Esophagus squamous epithelium (tissue), 5 donors: ENCODE measurements at places on chromosomes 2 and 18.

- DNase-seq = no peak
Measured at GRCh38 chr2:111216811-111217652, 96.3 kb downstream of the BCL2L11 start.

- DNase-seq = no peak
Measured at GRCh38 chr2:228507231-228507824, 325.8 kb upstream of the SPHKAP start.

DNA sequence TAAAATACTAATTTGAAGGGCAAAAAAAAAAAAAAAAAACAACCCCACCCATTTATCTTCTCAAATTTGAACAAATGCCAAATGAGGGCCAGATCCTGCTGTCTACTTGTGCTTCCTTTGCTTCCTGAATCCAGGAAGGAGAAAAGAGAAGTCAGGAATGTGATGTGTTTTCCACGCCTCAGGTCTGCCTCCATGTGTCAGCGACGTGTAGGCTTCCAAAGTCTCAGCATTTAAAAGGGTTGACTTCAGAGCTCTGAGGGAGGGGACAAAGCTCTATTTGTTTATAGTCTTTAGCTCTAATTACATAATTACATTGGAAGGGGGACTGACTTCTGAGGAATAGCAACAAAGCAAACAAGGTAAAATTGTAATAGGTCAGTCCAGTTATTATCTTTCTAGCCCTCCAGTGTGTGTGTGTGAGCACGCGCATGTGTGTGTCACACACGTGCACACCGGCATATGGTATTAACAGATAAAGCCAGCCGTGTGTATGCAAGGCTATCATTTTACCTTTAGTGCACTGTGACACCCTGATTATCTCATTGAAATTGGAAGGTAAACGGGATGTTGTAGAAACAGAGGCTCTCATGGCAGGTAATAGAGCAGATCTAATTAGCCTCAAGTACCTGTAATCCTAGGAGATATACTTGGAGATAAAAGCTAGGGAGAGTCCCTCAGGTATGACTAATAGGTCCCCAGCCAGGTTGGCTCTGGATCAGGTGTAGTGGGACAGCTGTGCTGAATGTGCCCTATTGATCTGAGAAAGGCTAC lies 911.4 kb upstream of the ZEB2 start:
- DNase-seq = no peak

DNA sequence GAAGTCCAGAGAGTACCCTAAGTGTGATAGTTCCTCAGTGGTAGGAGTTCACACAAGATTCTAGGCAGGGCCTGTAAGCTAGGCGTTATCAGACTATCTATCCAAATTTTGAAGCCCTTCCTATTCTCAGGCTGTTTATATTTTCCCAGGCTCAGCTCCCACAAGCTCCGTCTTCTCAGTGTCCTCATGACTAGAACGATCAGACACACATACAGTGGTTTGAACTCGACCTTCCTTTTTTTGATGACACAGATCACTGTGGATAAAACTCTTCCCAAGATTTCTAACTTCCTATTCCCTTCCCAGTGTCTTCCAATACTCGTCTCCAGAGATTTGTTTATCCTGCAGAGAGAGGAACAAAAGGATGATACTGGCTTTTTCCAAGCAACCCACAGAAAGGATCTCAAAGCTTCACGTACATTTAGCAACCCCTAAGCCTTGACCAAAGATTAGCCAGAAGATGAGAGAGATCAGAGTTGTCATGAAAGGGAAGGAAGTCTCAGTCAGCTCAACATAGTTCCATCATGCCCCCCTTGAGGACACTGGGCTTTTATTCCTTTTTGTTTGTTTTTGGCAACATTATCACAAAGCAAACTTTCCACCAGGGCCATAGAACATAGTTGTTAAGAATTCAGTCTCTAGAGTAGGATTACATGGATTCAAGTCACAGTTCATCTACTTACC lies 42.3 kb upstream of the DOK6 start:
- DNase-seq = no peak

- DNase-seq = no peak
Measured at GRCh38 chr2:29047083-29047845, 27.1 kb downstream of the PCARE start.

DNA sequence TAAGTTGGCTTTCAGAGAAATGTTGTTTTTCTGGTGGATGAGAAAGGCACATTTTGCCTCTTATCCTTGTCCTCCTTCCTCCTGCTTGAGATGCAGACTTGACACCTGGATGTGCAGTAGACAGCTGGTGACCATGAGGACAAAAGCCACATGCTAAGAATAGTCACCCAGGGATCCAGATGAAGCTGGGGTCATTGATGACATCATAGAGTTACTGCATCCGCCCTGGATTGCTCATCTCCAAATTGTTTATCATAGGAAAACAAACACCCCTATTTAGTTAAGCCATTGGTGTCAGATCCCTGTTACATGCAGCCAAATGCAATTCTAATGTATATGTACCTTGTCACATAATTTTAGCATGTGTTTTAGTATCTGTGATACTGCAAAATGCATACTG lies 16.3 kb upstream of the SLC1A4 start:
- DNase-seq = no peak

DNA sequence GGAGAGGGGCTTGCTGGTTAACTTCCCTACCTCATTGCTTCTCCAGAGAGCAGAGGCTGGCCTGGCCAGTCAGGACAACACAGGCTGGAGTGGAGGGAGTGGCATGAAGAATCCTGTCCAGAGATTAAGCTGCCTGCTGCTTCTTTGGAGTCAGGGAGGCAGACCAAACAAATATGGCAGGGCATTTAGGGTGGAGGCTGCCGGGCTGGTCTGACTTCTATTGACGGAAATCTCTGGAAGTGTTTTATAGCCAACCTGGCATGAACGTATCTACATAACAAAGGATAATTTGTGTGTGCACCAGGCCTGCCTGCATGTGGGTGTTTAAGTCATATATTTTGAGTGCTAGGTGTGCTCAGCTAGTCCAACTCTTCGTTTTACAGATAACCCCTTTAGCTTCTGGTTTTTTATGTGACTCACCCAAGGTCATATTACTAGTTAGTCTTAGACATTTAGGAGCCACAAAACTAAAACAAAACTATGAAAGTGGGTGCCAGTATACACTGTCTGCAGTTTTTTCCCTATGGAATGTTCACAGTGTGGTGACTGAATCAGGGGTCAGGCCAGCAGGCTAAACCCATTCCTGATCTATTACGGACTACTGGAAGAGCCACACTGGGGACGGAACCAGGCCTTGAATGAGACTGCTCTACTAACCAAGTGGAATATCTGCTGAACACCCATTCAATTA lies 5.5 kb downstream of the NPC1 start:
- no peak for DNase-seq

- no peak for DNase-seq
Measured at GRCh38 chr2:109644571-109645275, 30.6 kb downstream of the SOWAHC start.

DNA sequence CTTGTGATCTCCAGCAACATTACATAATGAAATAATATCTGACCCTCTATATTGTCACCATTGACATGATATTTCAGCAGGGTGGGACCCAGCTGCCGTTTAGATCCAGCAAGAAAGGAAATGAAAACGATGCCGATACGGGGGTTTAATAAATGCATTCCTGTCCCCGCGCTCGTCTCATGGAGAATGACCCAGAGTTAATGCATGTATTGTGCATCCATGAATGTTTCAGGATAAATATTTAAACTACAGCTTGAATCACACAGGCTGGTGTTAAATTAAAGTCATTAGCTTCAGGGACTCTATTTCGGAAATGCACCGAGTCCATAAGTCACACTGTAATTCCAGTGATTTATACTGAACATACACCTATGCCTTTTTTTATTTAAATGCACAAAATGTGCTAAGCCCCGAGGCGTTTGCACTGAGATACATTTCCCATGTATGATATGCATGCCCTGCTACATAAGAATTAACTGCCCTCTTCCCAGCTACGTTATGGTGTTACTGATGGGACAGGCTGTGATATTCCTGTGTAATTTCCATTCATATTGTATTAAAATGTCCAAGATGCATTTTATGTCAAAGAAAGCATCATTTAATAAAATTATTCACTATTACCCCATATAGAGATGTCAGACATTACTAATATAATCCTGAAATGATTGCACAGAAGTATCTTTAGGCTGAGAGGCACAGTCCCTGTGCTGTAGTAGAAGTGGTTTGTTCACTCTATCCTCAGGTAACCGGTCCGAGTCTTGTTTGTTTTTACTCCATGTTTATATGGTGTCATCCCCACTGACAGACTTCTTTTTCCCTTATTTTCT lies 109.3 kb upstream of the ZNF516 start:
- DNase-seq = no peak

DNA sequence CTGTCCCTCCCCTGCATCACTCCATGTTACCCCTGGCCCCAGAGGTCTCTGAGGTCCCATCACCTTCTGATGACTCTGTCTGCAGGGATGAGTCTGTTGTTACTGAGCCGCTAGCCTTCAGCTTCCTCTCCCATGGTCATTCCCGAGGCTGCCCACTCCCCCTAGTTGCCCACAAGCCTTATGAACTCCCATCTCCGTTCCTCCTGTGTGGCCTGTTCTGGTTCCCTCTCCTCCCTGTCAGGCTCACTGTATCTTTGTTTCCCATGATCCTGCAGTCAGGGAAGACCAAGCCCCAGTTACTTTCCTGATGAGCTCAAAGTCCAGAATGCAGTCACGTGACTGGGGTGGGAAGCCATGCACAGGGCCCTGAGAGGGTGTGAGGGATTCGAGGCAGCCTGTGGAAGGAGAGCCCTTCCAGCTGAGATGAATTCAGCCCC lies 39.5 kb downstream of the INPP4A start:
- DNase-seq = no peak

GRCh38 chr18:8767340-8767739 lies 62.0 kb downstream of the MTCL1 start:
- no peak for DNase-seq

- DNase-seq = no peak
Measured at GRCh38 chr2:96108151-96108540, 8.2 kb downstream of the ADRA2B start.

GRCh38 chr2:207939342-207940108 lies 85.8 kb downstream of the PLEKHM3 start:
- no peak for DNase-seq

DNA sequence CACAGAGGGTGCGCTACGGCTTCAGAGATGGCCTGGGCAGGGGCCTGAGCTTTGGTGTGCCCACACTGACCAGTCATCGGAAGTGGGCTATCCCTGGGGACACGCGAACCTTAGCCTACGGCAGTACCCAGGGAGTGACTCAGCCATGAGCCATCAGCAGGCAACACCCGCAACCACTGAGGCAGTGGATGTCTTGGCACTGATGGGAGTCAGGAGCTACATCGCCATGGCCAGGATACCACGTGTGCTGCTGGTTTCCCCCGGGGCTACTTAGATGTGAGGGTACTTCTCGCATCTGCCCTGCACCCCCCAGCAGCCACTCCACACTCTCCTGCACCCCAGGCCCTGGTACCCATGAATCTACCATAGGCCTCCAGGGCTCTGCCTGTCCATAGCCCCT lies 12.8 kb upstream of the HPCAL1 start:
- no peak for DNase-seq

- DNase-seq = no peak
Measured at GRCh38 chr18:45850021-45850420, 24.5 kb downstream of the SIGLEC15 start.

- no peak for DNase-seq
Measured at GRCh38 chr18:71725256-71725655, 818.9 kb downstream of the CBLN2 start.

DNA sequence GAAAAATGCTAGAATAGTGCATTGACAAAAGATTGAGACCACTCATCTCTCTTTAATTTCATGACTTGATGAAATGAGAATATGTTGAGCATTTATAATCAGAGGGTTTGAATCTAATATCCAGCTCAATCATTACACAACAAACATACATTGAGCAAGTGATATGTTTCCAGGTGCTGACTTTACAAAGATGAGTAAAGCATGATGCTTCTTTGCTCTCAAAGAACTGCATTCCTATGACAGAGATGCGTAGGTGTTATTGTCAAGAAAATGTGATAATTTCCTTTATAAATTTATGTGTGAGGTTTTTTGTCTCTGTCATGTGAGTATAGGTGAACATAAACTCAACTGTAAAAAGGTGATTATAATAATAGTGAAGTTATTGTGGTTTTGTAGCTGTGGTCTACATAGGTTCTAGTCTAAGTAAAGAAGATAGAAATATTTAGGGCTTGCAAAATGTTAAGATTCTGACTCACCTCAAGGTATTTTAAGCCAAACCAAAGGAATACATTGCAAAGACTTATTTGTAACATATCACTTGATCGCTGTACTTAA lies 389.8 kb downstream of the GALNT13 start:
- DNase-seq = no peak

GRCh38 chr2:283996-284794 lies 3.7 kb downstream of the ALKAL2 start:
- DNase-seq = no peak

- no peak for DNase-seq
Measured at GRCh38 chr2:193966590-193966989, 1690.4 kb upstream of the SLC39A10 start.
